ENCODE measurements at places on chromosomes 2 and 18.

- no peak for DNase-seq
These were observed 13.0 kb upstream of the SULT1C4 start for GRCh38 chr2:108364676-108365297.

DNA sequence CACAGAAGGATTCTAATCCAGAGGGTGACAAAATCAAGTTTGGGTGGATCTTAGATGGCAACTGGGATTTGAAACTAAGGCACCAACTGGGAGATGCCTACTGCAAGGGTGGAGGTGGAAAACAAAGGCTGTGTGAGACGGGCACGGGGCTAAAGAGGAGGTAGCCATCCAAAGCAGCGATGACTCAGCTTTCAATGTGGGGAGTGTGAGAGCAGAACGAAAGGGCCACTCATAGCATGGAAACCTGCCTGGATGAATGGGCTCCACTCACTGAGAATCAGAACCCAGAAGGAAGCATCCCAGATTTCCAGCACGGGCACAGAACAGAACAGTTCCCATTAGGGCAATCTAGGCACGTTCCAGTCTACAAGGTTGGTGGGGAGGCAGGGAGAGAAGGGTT lies 159.5 kb downstream of the COL4A4 start:
- DNase-seq, result no peak

GRCh38 chr2:191145769-191146471 lies 4.9 kb downstream of the STAT4 start:
- DNase-seq, result no peak

- no peak for DNase-seq
These were observed 214.4 kb upstream of the SP5 start for GRCh38 chr2:170500770-170501169.

GRCh38 chr18:505483-506122 lies 5.1 kb upstream of the COLEC12 start:
- no peak for DNase-seq

- no peak for DNase-seq
These were observed 135.9 kb downstream of the ABCA12 start for GRCh38 chr2:215002500-215002899.

DNA sequence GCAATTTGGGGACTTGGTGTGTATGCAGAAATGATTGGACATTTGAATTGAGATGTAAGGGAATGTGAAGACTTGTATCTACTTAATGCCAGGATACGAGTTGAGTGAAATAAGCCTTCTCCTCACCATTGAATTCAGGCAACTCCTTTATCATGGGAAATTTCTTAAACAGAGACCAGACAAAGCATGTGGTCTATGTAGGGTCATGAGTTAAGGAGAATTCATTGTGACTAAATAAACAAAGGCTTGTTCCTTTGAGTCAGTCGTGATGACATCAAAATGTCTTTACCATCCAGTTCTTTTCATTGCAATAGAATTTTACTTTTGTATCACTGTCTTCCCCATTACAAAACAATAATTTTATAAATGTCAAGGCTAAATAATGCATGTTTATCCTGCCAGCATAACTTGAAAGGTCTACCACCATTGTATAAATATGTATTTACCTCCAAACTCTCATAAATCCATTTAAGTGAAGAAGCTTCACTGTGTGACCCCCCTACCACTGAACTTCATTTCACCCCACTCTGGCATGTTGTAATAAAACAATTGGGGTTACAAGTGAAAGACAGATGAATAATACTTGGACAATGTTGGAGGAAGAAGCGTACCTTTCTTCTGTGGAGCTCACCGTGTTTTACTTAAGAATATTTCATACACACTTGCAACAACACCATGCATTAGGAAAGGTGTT lies 149.4 kb downstream of the EPHA4 start:
- DNase-seq, result no peak

DNA sequence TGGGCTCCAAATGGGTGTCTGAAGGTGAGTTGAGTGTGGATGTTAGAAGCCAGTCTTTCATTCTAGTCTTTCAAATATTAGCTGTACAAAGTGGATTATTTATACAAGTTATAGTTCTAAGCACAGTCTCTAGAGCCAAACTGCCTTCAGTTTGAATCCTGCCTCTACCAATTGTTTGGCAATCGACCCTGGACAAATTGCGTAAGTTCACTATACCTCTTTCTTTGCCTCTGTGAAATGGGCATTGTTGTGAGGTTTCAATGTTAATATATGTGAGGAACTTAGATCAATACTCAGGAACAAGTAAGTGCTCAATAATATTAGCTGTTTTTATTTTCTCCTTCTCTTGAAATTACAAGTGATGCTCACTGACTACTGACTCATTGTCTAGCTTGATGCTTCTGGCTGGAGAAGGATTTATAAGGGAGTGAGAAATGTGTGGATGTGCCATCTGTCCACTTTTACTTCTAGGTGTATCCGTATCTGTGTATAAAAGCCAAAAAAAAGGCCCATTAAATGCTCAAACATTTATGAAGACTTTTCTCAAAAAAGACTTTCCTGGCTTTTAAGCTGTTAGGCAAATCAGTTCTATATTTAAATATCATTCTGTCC lies 48.1 kb upstream of the RAPH1 start:
- DNase-seq, result no peak

- no peak for DNase-seq
These were observed 1003.8 kb upstream of the DDX18 start for GRCh38 chr2:116810645-116811044.

GRCh38 chr2:168190590-168191336 lies 56.6 kb downstream of the STK39 start:
- no peak for DNase-seq

- no peak for DNase-seq
These were observed 150.1 kb downstream of the AGAP1 start for GRCh38 chr2:235643680-235644511.

DNA sequence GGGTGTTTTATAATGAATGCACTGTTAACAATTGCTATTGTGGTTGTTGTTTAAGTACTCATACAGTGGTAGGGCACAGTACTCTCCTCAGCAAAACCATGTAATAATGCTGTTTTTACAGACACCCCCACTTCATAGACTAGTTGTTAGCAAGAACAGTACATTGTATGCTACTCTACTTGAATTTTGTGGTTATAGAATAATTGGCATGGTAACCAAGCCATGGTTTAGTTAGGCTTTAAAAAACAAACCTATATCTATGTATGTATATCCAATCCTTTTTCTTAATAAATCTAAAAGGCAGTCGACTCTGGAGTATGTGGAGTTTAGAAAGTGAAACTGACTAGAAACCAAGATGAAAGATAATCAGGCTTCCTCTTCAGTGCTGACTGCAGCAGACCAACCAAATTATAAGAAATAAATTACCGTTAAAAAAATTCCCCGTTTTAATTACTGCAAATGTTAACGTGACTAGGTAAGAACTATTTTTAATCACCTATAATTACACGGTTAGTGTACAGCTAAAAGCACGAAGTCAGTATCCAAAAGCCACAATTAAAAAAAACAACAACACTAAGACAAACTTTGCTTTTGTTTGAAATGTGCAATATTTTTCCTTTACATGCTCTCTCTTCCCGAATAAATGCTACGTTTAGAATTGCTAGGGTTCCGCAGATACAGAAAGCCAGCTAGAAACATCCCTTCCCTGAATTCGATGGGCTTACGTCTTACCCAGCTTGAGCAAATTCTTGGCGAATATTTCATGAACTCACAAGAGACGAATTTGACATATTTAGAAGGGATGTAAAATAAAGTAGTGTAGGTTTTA lies 113.3 kb upstream of the SERTAD2 start:
- no peak for DNase-seq

- no peak for DNase-seq
These were observed 42.4 kb upstream of the LIMS1 start for GRCh38 chr2:108491848-108492247.

DNA sequence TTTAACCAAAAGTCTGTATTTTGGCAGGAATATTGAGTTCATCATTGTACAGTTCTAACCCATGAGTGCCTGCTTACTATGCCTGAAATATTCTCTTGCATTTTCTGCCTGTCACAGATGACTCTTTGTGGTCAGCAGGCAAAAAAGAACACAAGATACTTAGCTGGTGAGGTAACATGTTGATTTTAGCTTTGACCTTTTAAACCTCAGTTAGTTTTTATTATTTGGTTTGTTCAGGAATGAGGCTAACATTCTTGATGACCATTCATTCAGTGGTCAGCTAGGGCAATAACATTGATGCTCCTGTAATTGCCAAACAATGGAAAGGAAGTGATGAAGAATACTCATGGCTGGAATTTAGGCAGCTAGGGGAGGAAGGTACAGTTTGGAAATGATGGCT lies 491.2 kb downstream of the PIK3C3 start:
- DNase-seq, result no peak

- DNase-seq, result no peak
These were observed 246.8 kb downstream of the DYSF start for GRCh38 chr2:71700041-71700657.

DNA sequence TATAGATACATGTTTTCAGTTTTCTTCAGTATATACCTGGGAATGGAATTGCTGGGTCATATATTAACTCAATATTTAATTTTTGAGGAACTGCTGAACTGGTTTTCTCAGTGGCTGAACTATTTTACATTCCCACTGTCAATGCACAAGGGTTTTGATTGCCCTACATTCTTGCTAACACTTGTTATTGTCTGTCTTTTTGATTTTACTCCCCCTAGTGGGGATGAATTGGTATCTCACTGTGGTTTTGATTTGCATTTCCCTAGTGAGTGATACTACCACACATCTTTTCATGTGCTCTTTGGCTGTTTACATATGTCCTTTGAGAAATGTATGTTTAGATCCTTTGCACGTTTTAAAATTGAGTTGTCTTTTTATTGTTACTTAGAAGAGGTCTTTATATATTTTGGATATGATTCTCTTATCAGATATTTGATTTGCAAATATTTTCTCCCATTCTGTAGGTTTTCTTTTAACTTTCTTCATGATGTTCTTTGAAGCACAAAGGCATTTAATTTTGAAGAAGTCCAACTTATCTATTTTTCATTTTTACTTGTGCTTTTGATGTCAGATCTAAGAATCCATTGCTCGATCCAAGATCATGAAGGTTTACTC lies 36.2 kb downstream of the ASB1 start:
- DNase-seq, result no peak

DNA sequence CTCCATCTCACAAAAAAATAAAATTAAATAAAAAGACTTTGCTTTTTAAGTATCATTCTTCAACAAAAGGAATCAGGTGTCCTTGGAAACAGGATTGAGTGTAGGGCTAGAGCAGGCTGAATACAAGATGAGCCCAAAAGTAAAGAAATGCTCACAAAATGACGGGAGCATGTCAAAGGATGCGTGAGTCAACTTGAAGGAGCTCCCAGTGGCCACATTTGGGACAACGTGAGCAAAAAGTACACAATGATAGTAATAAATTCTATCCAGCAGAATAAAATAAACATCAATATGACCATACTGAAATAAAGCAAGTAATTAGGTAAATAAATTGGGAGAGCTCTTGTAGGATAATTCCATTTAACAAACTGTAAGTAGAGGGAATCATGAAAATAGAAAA lies 220.7 kb downstream of the PHLPP1 start:
- DNase-seq, result no peak

GRCh38 chr2:196439760-196440159 lies 199.8 kb upstream of the CCDC150 start:
- no peak for DNase-seq

DNA sequence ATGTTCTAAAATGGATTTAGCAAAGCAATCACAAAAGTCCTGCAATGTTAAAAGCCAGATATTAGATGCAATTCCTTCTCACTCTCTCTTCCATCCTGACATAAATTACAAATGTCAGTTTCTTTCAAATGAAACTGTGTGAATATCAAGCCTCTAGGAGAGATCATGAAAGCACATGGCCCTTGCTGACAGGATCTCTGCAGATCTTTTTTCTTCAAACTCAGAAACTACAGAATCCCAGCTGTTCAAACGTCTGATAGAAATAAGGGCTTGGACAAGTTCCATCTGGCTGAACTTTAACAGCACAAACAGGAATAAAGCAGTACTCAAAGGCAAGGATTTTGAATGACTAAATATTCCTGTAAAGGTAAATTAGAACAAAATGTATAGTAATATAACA lies 47.6 kb downstream of the PDE1A start:
- no peak for DNase-seq

GRCh38 chr2:10779776-10780490 lies 32.7 kb downstream of the PDIA6 start:
- no peak for DNase-seq

DNA sequence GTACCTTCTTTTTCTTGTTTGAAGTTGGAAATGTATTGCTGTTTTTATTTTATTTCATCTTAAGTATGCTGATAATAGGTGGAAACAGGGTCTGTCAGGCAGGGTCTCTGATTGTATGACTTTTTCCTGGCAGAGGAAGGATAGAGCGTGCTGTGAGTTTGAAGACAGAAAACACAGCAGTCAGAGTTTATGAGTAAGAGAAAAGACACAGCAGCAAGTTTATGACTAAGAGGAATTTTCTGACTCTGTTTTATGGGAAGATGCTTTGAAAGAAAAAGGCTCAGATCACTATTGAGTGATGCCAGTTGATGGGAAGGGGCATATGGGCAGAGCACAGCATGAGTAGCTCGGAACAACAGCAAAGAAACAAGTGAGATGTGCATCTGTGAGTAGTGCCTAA lies 379.1 kb downstream of the MEIS1 start:
- no peak for DNase-seq

DNA sequence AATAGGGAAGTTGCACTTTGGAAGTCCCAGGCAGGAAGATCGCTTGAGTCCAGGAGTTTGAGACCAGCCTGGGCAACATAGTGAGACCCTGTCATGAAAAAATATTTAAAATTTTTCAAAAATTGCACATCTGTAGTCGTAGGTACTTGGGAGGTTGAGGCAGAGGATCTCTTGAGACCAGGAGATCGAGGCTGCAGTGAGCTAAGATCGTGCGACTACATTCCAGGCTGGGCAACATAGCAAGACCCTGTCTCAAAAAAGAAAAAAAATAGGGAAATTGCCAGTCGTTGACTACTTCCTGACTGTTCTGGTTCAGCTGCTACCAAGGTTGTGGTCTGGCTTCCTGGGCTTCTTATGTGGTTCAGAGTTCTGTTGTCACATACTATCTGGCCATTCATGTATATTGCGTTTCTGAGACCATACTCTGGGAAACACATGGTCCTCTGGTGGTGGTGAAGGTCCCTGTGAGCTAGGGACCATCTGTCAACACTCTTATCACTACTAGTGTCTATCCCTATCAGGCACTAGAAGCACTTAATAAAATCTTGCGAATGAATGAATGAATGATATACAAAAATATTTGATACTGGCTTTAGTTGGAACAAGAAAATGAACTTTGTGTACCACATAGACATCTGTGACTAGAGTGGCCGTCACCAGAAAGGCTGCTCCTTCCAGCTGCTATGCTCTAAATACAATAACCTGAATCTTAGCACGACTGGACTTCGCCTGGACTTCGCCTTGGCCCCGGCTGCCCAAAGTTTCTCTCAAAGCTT lies 861 bp upstream of the KLHL23 start:
- DNase-seq, result no peak

GRCh38 chr2:11701206-11701605 lies 31.2 kb upstream of the NTSR2 start:
- no peak for DNase-seq

- DNase-seq, result no peak
These were observed 4.7 kb upstream of the KRCC1 start for GRCh38 chr2:88059979-88060906.

- no peak for DNase-seq
These were observed 13.0 kb downstream of the AMER3 start for GRCh38 chr2:130768191-130768855.
